ENCODE measurements at places on chromosomes 4 and X.
A peak's percentile ranks its signal among the peaks of the same experiment; 100 is the strongest.

DNA sequence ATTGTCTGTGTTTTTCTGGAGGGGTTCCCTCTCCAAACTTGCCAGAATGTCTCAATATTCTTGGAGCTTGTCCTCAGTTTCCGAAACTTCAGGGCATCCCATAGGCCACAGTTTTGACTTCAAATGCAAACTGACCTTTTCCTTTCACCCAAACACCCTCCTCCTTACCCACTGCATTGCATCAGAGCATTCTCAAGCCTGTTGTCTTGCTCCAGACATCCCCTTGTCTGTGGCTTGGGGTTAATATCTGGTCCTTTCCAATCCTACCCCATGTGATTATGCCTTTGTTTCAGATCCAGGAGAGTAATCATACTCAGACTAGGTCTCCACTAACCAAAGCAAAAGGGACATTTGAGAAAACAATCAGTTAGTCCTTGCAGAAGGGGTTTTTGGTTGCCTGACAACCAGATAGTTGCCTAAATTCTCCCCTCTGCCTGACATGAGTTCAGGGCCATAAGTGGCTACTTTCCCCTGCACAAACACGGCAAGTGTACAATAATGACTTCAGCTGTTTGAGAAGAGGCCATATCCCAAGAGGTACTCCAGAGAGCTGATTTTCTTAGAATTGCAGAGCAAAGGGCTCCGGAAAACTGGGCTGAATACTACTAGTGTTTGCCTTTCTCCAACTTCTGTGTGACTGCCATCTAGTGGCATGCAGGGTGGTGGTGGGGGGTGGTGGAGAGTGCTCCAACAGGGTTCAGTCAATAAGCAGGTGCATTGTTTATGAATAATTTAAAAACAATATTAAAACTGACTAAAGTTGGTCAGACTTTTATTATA, 130.2 kb downstream of the CHRDL1 start:
- peak; percentile 30 for DNase-seq

DNA sequence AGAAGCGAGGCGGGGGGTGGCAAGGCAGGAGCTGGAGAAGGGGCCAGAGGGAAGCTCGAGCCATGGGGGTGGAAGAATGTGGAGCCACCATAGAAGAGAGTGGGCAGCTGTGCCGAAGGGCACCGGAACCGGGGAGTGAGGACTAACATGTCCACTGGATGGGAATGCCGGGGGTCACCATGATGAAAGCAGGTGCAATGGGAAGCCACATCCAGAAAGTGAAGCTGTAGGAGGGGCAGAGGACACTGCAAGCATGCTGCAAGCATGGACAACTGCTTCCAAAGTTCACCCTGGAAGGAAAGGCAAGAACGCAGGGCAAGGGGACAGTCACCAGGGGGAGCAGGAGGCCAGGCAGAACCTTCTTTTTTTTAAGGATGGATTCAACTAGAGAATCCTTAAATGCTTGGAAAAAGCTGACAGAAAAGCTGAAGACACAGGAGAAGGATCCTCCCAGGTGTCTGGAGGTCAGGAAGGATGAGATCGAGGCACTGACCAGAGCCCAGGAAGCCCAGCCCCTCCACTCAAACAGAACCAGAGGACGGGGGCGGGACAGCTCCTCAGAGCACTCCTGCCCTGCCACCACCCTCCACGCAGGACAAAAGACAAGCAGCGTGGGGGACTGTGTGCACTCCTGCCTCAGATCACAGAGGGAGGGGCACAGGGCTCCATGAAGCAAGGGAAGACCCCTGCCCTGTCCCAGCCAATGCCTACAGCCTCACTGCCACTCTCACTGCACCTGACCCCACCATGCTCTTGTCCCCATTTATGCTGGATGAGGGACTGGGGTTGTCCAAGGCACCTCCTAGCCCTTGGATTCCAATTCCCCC, 169.2 kb downstream of the AFAP1 start:
- peak; percentile 67 for DNase-seq

- no peak for DNase-seq
These were observed 2.9 kb downstream of the ARAF start for GRCh38 chrX:47563801-47564315.

DNA sequence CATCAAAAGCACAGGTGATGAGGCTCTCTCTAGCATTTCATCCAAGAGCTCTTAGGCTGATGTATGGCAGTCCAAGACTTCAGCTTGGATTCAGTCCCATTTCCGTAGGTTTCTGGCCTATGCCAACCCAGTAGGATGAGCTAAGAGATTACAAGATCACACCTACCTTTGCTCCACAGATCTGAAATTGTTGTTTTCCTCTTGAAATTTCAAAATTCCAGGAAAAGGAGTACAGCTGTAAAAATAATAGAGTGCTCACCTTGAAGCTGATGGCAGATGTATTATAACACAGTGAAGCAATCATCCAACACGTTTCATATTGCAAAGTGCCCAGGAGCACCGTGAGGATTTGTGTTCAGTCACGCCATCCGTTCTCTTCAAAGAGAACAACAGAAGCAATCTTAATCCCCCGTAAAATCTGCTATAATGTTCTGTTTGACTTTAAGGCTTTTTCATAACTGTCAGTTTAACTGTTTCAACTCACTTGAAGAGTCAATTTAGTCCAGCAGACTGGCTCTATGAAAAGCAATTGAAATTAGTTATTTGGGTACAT, 137.5 kb downstream of the CPE start:
- DNase-seq: no peak

- DNase-seq: no peak
These were observed 4.8 kb downstream of the SAT1 start for GRCh38 chrX:23787745-23788118.

GRCh38 chrX:106484233-106484632, 127.5 kb upstream of the RADX start:
- no peak for DNase-seq

DNA sequence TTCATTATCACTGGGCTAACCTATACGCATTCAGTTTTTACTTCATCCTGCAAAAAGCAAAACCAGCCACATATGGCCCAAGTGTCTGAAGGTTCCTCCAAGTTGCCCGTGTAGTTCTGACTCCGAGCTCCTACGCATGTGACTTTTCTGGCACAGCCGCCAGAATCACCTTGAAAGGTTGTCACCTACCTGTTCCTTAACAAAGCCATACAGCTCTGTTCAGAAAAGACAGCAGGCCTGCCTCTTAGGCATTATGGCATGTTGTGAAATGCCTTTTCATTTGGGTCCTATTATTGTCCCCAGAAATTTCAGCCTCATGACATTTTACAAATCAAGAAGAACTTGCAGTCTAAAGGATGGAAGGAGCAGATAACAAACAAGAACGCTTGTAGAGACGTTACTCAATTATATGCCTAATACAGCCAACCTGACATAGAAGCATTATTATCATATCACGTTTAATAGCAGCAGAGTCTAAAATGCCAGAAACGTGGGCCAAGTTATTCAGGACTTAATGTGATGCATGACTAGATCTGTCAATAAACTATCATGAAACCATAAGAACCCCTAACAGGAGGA, 118.5 kb downstream of the RBM47 start:
- no peak for DNase-seq

DNA sequence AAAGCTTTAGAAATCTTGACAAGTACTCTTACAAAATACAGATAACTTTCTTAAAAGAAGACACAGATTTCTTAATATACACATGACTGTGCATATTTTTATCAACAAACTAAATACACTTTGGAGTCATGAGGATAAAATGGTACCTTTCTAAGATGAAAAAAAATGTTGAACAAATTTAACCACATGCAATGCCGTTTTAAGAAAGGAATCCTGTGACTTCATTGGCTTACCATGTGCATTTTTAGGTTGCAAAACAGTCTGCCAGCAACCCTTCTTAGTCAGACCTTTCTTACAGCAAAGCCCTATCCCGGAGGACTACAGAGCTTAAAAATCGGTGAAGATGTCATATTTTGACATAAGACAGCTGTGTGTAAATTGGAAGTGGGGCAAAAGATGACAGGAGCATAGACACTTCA, 51.7 kb downstream of the GASK1B start:
- DNase-seq: no peak

DNA sequence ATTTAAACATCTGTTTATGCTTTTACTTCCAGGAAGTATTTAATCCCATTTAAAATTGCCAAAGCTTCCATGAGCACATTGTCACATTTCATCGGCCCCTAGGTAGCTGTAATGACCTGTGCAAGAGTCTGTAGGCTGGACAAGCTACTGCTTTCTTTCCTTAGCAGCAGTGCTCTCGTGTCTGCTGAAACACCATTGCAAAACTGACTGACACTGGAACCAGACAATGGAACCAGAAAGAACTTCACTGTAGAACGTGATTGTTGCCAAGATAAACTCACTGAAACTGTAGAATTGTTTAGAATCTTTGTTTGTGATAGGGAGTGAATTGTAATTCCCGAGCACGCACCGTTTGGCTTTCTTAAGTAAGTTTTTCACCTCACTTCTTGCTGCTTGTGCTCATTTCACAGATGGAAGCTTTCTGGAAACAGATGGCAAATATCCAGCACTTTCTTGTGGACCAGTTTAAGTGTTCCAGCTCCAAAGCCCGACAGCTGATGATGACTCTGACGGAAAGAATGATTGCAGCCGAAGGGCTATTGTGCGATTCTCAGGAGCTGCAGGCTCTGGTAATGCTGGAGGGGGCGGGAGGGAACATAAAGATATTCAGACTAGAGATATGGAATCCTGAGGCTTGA, 36.9 kb downstream of the EVC start:
- no peak for DNase-seq

- DNase-seq: no peak
These were observed 21.3 kb downstream of the THAP9 start for GRCh38 chr4:82921795-82922194.

- no peak for DNase-seq
These were observed 745.4 kb downstream of the PDHA2 start for GRCh38 chr4:96585304-96585703.

- peak; percentile 51 for DNase-seq
These were observed 4.8 kb upstream of the CXCL1 start for GRCh38 chr4:73864365-73864764.

DNA sequence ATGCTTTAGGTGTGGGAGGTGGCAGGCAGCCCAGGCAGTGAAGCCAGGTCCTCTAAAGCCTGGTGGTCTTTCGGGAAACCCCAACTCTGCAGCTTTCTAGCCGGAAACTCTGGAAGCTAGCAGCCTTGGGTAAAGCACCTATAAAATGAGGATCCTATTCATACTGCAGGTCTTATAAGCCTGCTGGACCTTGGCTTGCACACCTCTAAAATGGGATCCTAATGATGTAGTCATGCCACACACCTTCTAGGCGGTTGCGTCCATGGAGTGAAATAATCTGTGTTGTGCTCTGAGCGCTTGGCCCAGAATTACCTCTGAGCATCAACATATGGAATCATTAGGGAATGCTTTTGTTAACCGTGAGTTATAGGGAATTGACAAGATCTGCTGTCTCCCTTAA, 36.0 kb upstream of the STS start:
- no peak for DNase-seq

- no peak for DNase-seq
These were observed 509 bp upstream of the USP11 start for GRCh38 chrX:47232197-47232802.

DNA sequence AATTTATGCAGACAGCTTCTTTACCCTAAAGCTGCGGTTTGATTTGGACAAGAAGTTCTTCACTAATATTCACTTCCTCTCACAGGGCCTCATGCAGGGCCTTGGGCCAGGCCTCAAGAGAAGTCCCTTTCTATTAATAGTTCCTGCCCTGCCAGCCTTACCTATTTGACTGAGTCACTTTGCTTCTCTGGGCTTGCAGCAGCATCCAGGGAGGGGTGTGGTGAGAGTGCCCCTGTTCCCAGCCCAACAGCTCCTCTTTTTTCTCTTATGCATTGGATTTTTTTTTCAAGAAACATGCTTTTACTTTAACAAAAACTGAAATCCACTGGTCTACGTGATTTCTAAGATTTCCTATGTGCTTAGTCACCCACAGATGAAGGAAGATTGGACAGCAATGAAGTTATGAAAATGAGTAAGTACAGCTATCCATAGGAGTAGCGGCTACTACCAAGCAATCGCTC, 26.7 kb downstream of the FAM156B start:
- DNase-seq: no peak

GRCh38 chrX:10404436-10404835, 215.9 kb downstream of the MID1 start:
- no peak for DNase-seq

- no peak for DNase-seq
These were observed 29.3 kb upstream of the REPS2 start for GRCh38 chrX:16917120-16917519.

- no peak for DNase-seq
These were observed 51.4 kb downstream of the STIM2 start for GRCh38 chr4:26912069-26912468.

DNA sequence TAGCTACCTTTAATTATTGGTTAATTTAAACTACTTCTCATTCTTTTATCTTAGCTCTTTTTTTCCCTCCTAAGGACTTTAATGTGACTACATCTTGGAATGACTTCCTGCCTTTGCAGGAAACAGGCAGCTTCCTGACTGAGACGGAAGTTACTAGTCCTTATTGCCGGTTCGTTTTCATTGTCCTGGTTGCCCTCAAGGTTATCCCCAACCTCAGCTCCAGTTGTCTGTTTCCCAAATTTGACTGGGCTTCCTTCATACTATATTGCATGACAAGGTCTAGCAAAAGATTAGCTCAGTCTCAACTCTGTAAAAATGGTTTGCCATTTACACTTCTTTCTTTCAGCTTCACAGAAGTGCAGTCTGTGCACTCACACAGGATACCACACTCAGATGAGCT, 109.9 kb upstream of the DDX53 start:
- no peak for DNase-seq

DNA sequence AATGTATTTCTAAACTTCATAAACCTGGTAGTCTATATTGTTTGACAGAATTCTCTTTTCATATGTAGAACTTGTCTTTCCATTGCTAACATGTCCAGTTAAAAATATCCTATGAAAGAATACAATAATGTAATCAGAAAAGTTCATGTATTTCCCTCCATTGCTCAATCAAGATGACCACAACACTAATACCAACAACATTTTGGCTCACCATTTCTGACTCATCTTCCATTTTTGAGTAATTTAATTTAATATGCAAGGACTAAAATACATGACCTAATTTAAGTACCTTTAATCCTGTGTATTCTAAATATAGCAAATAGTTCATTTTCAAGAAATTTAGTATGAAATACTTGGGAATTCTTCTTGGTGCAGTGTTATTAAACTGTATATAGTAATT, 239.5 kb upstream of the GPC4 start:
- no peak for DNase-seq

DNA sequence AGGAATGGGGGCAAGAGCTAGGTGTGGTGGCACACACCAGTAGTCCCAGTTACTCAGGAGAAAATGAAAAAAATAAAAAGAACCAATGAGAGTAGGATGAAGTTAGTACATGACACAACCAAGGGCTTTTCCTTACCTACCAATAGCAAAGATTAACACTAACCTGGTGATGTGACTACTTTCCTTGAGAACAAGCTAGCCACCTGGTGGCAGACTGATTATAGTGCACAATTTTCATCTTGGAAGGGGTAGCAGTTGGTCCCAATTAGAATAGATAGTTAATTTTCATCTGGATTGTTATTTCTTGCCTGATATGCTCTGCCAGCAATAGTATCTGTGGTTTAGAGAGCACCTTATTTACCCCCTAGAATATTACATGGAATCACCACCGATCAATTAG, 1216.8 kb upstream of the PABPC4L start:
- DNase-seq: peak; percentile 8

- no peak for DNase-seq
These were observed 315.5 kb downstream of the CAMK2D start for GRCh38 chr4:113446019-113446418.
